Left ventricle myocardium inferior (tissue), 1 donor: ENCODE measurements at places on chromosomes 3 and 15. TPM values are rescaled to one million over a fixed set of nuclear protein-coding genes. Genes with fewer than 3 reads are reported as not detected.

The PLSCR5 gene
- not detected for total RNA-seq

GRCh38 chr3:99119385-99119784, 217.9 kb upstream of the DCBLD2 start:
- DNase-seq: no peak

GRCh38 chr3:71578054-71578751, 5.3 kb downstream of the FOXP1 start:
- DNase-seq: no peak

DNA sequence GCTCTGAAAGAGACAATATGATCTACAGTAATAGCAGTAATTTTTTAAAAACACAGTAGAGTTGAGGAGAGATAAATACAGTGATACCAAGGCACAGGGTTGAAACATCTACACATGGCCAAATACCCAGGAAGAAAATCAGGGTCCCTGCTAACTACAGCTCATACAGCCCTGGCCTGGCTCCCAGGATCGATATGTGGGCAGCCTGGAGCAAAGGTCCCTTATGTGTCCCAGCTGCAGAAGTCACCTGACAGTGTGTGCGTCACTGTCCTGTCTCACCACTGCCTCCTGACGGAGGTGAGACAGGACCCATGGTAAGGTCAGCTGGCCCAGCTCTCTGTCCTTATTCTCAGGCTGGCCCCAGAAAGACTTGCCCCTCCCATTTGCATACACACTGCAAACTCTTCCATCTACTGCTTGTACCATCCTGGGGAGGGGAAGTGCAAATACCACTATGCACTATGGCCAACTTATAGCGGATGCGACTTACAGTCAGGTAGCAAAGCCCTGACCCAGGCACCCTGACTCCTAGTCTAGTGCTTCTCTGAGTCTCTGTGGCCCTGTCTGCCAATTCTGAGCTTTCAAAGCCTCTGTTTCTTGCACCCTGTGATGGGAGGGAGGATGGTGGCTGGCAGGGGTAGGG, 22.0 kb upstream of the BCL2L10 start:
- DNase-seq: no peak

The SLC15A2 gene
- total RNA-seq: 4.6 TPM

The ITIH3 gene
- total RNA-seq: 0.55 TPM

The NEK10 gene
- total RNA-seq: 11.5 TPM

GRCh38 chr15:33243393-33243792, 48.9 kb upstream of the FMN1 start:
- DNase-seq: no peak

GRCh38 chr3:178097576-178097975, 438.7 kb upstream of the KCNMB2 start:
- DNase-seq: no peak
